ENCODE measurements at places on chromosomes 2 and 18.
A peak's percentile ranks its signal among the peaks of the same experiment; 100 is the strongest.

DNA sequence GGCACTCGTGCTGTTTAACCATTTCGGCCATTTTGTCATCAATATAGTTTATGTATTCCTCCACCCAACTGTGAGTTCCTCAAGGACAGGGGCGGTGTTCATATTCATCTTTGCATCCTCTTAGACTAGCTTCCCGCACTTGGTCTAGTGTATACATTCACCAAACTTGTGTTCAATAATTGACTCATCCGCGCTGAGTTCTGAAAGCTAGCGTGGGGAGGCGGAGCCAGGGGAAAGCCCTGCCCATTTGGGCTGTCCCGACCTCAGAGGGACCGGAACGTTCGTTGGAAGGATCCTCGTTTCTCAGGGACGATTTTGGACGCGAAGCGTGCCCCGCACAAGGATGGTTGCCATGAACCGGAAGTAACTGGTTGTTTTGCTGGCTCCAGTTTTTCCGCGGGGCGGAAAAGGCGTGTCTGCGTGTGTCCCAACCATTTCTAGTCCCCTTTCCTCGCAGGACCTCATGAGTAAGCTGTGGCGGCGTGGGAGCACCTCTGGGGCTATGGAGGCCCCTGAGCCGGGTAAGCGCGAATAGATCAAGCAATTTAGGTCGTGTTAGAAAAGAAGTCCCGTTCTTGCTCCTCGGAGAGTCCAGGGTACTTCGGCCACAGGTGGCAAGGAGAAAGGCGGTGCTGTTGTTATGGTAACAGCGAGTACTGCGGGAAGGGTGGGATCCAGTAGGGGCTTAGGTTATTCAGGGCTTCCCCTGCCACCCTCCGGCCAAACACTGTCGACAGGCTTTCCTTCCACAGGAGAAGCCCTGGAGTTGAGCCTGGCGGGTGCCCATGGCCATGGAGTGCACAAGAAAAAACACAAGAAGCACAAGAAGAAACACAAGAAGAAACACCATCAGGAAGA, at the start of gene INO80B:
Gene INO80B (plus strand): TSS at position 434 of the 858 bp plus-strand sequence. CDS start 30 bp downstream, at position 464.
- DNase-seq: peak; percentile 98

DNA sequence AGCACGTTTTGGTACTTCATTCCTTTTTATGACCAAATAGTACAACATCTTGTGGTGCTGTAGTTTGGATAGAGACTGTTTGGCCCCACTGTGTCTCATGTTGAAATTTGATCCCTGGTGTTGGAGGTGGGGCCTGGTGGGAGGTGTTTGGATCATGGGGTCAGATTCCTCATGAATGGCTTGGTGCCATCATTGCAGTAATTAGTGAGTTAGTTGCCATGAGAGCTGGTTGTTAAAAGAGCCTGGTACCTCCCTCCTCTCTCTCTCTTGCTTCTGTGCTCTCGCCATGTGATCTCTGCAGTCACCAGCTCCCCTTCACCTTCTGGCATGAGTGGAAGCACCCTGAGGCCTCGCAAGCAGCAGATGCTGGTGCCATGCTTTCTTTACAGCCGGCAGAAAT, 50.9 kb downstream of the NCAPH start:
- no peak for DNase-seq

GRCh38 chr2:222424276-222424728, at the start of gene SGPP2:
Gene SGPP2, plus strand, starts transcription at chr2:222424543. Its CDS starts 60 bp downstream, at chr2:222424603.
- no peak for DNase-seq

- DNase-seq: peak; percentile 34
Observed at GRCh38 chr2:179861027-179861415, 391 bp downstream of the ZNF385B start.

DNA sequence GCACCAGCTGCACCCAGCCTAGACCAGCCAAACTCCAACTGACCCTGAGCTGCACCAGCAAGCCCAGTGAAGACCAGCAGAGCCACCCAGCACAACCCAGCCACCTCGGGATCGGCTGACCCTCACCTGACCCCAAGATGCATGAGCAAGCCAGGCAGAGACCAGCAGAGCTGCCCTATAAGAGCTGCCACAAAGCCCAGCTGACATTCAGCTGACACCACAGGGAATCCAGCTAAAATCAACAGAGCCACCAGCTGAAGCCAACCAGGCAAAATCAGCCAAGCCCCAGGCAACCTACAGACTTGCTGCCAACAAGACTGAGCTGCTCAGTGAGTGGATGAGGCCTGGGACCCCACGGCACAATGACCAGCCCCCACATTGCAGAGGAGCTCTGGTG, 54.6 kb downstream of the CYP27C1 start:
- peak; percentile 83 for DNase-seq
